ENCODE measurements at places on chromosomes 1 and 21.

DNA sequence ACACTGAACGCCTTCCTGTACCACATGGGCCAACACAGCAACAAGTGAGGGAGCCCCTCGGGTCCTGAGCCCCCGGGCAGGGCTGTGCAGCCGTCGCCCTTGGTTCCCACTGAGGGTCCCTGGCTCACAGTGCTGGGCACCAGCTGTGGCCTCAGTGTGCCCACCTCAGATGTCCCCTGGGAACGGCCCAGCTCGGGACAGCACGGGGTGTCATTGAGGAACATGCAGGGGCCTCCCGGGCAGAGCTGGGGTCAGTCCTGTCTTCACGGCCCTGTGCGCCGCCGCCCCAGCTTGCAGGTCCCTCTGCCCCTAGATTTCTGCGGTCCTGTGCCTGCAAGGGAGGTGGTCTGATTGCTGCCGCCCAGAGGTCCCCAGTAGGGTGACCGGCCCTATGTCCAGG lies 17.7 kb downstream of the ATAD3B start:
- DNase-seq = no peak

- no peak for DNase-seq
Measured at GRCh38 chr1:63936276-63936675, 162.5 kb downstream of the ROR1 start.

GRCh38 chr1:203813581-203814341 lies 18.3 kb downstream of the ZBED6 start:
- DNase-seq = no peak

- no peak for DNase-seq
Measured at GRCh38 chr1:78044796-78045562, 787 bp upstream of the GIPC2 start.

DNA sequence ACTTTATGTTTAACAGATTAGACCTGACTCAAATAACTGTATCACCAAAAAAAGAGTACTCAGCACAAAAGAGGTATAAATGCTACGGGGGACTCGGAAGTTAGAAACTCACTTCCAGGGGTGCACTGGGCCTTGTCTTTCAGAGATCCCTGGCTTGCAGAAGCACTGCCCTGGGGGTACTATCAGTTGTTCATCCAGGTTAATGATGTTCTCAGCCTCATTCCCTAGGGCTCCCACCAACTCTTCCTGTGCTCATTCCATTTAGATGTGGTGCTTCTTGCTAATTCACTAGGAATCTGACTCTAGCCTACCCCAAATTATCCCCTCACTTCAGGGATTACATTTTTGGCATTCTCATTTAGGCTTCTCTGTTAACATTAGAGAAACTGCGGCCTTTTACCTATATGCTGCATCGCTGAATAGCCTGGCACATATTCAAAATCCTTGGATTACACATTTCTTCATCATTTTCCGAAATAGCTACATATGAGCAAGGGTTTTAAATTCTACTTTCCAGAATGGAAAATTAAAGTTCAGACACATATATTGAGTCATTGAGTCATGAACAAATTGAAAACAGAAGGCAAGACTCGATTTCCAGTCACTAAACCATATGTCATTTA lies 338.5 kb downstream of the KCTD3 start:
- no peak for DNase-seq

DNA sequence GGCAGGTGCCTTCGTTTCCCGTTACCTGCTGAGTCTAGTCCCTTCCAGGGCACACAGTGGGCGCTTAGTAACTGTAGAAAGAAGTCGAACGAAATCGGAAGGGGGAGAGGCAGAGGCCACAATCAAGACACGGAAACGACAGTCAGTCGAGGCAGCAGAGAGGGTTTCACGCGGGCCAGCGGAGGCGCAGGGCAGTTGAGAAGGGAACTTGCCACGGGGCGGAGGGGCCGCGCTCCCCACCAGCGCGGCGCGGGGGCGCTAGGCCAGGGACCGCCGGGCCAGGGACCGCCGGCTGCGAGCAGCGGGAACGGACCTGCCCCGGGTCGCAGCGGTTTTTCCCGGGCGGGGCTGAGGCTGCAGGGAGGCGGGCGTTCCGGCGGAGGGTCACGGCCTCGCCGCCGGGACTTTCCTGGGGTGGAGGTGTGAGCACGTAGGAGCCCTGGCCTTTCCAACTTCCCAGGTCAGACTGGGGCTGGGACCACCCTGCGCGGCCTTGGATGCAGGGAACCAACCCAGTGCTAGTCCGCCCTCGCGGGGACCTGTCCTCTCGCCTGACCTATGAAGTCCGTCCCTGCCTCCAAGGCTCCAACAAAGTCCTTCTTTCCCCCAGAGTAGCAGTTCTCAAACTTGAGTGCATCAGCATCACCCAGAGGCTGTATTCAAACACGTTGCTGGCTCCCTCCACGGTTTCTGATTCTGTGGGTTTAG lies 150.1 kb upstream of the FGGY start:
- no peak for DNase-seq

- DNase-seq = no peak
Measured at GRCh38 chr1:64675718-64676345, 69.0 kb upstream of the RAVER2 start.

GRCh38 chr1:8537991-8538390 lies 220.1 kb downstream of the SLC45A1 start:
- no peak for DNase-seq

- DNase-seq = no peak
Measured at GRCh38 chr1:20470194-20470593, 15.8 kb downstream of the CAMK2N1 start.

GRCh38 chr1:151892190-151892589 lies 17.1 kb downstream of the THEM4 start:
- DNase-seq = no peak

Measured in renal cortex interstitium (tissue), 15 donors.